CD4-positive, alpha-beta T cell treated with Interleukin-10 for 1 hour (primary cell): ENCODE measurements at places on chromosomes 6 and 20.

- DNase-seq, result no peak
These were observed 18.0 kb downstream of the GATA5 start for GRCh38 chr20:62457831-62458230.

- no peak for DNase-seq
These were observed 26.7 kb downstream of the NTSR1 start for GRCh38 chr20:62735331-62735821.

DNA sequence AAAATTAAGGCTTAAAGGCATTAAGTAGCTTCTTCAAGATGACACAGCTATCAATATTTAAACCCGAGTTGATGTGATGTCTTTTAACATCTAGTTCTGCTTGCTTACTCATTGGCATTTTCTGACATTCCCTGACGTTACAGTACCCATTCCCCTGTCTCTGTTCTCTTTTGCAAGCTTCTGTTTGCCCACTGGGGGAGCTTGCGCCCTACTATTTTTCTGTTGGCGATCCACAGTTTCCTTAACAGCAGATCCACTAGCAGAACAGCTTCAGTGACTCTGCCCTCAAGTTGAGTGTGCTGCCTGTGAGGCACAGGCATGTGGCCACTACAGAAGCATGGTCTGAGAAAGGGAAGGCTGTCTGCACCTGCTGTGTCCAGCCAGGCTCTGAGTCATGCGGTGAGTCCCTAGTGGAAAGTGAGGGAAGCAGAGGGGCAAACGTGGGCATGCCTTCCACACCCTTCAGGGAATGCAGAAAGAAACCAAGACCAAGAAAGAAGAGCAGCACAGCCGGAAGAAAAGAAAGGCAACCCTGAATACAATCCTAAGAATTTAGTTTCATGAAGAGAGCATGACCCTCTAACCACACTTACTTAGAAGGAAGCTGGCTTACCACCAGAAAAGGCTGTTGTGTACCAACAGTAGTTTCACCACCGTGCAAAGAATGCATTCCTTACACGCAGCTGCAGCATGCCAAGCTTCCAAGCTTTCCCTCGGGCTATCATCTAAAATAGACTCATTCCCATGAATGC, 97.7 kb upstream of the VGLL2 start:
- no peak for DNase-seq

DNA sequence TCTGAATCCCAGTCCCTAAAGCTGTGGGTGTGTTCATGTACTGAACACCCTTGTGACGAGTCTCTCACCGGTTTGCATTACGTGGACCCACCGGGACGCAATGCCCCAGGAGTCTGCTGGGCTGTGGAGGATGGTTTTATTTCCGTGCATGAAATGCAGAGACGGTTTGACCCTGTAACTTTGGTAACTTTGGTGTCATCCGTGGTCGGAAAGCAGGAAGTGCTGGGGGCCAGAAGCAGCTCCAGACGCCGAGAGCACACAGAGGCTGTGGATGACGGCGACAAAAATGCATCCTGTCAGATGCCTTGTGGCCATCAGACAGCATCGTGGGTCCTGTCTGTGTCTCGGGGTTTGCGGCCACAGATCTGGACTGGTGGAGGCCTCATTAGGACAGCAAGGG, 7.2 kb downstream of the BHLHE23 start:
- DNase-seq, result no peak

GRCh38 chr6:17450832-17451231, 57.4 kb downstream of the CAP2 start:
- DNase-seq, result no peak

- no peak for DNase-seq
These were observed 5.1 kb upstream of the FAM50B start for GRCh38 chr6:3844097-3844463.
